ENCODE measurements at places on chromosomes 13 and 19. TPM values are rescaled to one million over a fixed set of nuclear protein-coding genes. Genes with fewer than 3 reads are reported as not detected.
A peak's percentile ranks its signal among the peaks of the same experiment; 100 is the strongest.

DNA sequence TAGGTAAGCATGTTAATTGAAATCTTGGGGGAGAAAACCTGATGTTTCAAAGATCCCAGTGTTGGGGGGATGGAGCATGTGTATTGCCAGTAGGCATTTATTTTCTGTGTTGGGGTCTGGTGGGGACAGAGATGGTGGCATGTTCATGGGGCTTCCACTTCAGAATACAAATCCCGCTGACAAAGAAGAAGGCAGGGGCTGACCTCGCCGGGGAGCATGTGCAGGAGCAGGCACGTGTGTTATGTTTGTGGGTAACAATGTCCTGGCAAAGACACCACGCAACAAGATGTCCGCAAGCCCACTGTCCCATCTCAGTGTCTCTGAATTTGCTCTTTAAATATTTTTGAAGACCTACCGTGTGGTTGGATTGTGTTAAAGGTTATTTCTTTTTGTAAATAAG, 164.5 kb downstream of the TEX29 start:
- no peak for DNase-seq

DNA sequence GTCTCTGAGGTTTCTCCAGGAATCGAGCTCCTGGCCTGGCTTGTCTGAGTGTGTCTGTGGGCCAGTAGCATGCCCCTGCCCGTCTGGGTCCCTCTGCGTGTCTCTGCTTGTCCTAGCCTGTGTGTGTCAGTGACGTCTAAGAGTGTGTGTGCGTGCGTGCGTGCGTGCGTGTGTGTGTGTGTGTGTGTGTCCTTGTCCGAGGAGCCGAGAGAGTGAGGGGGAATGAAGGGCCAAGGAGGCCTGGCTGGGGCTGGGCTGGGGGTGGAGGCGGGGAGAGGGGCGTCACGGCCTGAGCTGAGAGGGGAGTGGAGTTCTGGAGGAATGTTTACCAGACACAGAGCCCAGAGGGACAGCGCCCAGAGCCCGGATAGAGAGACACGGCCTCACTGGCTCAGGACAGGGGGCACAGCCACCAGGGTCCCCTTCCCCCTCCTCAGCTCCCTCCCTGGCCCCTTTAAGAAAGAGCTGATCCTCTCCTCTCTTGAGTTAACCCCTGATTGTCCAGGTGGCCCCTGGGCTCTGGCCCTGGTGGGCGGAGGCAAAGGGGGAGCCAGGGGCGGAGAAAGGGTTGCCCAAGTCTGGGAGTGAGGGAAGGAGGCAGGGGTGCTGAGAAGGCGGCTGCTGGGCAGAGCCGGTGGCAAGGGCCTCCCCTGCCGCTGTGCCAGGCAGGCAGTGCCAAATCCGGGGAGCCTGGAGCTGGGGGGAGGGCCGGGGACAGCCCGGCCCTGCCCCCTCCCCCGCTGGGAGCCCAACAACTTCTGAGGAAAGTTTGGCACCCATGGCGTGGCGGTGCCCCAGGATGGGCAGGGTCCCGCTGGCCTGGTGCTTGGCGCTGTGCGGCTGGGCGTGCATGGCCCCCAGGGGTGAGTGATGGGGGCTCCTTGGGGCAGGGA, at the start of gene AXL:
Gene AXL, plus strand, starts transcription at position 609 of the 893 bp plus-strand sequence. Its CDS starts 170 bp downstream, at position 779.
- peak; percentile 95 for DNase-seq

DNA sequence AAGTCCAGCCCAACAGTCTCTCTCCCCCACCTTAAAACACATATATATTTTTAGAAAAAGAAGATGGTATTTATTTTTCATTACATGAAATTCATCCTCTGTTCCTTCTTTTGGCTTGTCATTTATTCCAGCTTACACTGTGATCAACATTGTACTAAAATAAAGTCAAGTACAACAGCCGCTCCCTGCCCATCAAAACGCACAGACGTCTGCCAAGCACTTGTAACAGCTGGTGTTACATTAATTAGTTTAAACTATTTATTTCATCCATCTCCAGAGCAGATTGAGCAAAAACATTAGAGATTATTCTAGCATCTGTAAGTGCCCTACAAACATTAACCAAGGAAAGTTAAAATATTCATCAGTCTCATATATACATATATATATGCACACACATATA, 350.5 kb downstream of the DACH1 start:
- no peak for DNase-seq

GRCh38 chr13:74871369-74872070, 610.4 kb downstream of the TBC1D4 start:
- no peak for DNase-seq

- DNase-seq = no peak
Observed at GRCh38 chr19:33678796-33679585, 57.2 kb downstream of the CHST8 start.

- DNase-seq = no peak
Observed at GRCh38 chr13:60150538-60150937, 13.2 kb downstream of the DIAPH3 start.

GRCh38 chr13:100559886-100560285, 28.7 kb downstream of the GGACT start:
- no peak for DNase-seq

- DNase-seq = no peak
Observed at GRCh38 chr13:22569811-22570210, 611.0 kb upstream of the SGCG start.

GRCh38 chr13:44697058-44697457, 120.9 kb upstream of the TSC22D1 start:
- no peak for DNase-seq

DNA sequence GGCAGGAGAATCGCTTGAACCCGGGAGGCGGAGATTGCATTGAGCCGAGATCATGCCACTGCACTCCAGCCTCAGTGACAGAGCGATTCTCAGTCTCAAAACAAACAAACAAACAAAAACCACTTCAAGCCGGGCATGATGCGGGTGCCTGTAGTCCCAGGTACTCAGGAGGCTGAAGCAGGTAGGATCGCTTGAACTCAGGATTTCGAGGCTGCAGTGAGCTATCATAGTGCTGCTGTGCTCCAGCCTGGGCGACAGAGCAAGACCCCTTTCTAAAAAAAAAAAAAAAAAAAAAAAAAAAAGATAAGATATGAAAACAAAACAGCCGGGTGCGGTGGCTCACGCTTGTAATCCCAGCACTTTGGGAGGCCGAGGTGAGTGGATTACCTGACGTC, 12.9 kb downstream of the PPP1R14A start:
- no peak for DNase-seq

DNA sequence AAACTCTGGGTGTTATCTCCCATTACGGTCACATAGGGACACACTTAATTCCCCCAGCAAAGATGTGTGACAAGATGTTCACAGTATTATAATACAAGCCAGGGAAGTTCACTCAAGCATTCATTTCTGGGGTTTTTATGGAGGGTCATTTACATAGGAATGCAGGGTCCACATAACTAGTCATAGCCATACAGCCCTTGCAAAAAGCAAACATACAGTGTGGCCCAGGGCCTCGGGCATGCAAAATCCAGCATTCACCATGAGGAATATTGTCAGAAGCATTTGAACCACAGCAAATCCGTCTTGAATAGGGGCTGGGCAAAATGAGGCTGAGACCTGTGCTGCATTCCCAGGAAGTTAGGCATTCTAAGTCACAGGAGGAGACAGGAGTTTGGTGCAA, 13.0 kb upstream of the ZNF460 start:
- no peak for DNase-seq

- DNase-seq = peak; percentile 79
Observed at GRCh38 chr19:10769533-10770491, 51.9 kb downstream of the DNM2 start.

- DNase-seq = no peak
Observed at GRCh38 chr13:110423689-110424302, 116.7 kb downstream of the COL4A2 start.

DNA sequence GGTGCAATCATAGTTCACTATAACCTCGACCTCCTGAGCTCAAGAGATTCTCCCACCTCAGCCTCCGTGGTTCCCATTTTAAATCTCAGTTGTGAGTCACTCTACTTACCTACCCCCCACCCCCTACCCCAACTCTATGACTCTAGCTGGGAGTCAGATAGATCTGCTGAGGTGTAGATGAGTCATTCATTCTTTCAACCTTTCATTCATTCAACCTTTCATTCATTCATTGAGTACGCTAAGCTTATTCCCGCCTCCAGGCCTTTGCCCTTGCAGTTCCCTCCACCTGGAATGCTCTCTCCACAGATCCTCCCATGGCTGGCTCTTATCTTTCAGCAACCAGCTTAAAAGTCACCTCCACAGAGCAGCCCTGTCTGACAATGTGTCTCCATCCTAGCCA, 1.1 kb upstream of the MAST1 start:
- DNase-seq = no peak

PLPPR3 gene
- not detected for total RNA-seq

CAMSAP3 gene
- 0.26 TPM for total RNA-seq

SHD gene
- 24.2 TPM for total RNA-seq

NEK3 gene
- 9.2 TPM for total RNA-seq

CAPN12 gene
- total RNA-seq = 0.90 TPM

UHRF1 gene
- 0.28 TPM for total RNA-seq

SERP2 gene
- total RNA-seq = 15.4 TPM

KLHL1 gene
- total RNA-seq = not detected

ZNF766 gene
- 5.0 TPM for total RNA-seq

ZNF134 gene
- 14.1 TPM for total RNA-seq

Measured in right atrium auricular region (tissue), 2 donors.